ENCODE measurements at places on chromosomes 11 and 22.

DNA sequence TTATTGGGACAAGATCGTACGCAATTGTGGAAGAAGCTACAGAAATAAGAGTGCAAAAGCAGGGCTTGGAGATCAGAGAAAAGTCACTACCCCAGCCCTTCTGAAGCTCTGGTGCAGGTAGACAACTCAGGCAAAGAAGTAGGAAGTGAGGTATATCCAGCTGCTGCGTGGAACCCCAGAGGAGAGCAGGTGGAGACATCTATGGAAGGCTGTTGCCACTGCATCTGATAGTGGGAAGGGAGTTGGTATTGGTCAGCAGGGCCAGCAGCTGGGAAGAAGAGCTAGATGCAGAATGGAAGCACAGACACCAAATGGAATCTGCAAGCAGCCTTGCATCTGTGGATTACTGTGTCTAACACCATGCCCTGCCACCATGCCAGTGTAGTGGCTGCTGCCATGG is 165.1 kb downstream of the WNT11 start:
- no peak for DNase-seq

- DNase-seq, result no peak
Measured at GRCh38 chr11:36478700-36479329, 31.3 kb downstream of the TRAF6 start.

- DNase-seq, result no peak
Measured at GRCh38 chr11:23078289-23078971, 218.2 kb upstream of the CCDC179 start.

DNA sequence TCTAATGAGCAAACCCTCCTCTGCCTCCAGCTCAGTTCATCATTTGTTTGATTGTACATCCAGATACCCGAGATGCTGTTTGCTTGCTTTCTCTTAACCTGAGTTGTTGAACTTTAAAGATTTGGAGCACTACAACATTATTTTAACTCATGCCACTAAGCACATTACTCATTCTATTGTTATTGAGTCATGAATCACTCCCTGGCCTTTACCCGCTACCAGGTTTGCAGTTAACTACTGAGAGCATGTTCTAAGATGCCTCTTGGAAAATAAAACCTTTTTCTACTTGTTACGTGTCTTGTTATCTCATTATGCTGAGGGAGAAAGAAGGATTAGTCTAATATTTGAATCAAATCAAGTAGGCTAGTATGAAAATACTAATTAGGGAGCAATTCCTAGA is 720.6 kb upstream of the ANO5 start:
- no peak for DNase-seq

DNA sequence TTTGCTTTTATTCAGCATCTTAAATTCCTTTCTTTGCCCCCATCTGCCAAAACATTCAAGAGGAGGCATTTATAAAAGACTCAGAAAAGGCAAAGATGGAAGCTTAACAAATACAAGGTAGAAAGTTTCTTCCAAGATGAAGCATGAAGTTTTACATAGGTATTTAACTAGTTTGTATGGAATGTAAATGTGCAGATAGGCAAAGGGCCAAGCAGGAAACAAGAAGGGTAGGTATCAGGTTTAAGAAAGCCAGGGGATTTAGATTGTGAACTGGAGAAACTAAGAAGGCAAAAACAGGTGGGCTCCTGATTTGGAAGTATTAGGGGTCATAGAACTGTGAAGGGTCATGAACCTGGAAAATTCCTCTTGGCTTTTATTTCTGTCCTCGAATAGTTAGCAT is 62.6 kb downstream of the PPP2R1B start:
- DNase-seq, result no peak

GRCh38 chr22:33871935-33872334 is 48.3 kb downstream of the LARGE1 start:
- DNase-seq, result no peak

GRCh38 chr11:46119352-46120216 is 1.7 kb downstream of the PHF21A start:
- no peak for DNase-seq

GRCh38 chr11:72475381-72475780 is 41.0 kb upstream of the CLPB start:
- DNase-seq, result no peak

DNA sequence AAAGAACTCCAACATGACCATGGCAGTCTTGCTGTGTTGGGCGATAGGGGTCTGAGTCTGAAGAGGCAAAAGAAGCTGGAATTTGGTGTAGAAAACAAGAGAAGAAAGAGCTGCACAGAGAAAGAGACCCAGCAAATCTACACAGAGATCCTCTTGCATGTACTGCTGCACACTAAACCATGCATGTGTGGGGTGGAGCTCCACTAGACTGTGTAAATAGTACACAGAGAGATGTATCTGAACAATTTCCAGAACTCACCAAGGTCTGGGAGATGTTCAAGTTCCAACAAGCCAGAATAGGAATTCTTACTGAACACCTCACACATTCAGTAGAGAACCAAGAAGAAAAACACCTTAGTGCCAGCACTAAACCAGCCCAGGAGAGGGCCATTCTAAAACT is 42.3 kb downstream of the CSF2RB start:
- no peak for DNase-seq

GRCh38 chr22:22909605-22910271 is 22.1 kb downstream of the IGLL5 start:
- DNase-seq, result no peak

- DNase-seq, result no peak
Measured at GRCh38 chr11:101327908-101328307, 198.3 kb upstream of the PGR start.

GRCh38 chr11:103202048-103202651 is 92.9 kb downstream of the DYNC2H1 start:
- no peak for DNase-seq

DNA sequence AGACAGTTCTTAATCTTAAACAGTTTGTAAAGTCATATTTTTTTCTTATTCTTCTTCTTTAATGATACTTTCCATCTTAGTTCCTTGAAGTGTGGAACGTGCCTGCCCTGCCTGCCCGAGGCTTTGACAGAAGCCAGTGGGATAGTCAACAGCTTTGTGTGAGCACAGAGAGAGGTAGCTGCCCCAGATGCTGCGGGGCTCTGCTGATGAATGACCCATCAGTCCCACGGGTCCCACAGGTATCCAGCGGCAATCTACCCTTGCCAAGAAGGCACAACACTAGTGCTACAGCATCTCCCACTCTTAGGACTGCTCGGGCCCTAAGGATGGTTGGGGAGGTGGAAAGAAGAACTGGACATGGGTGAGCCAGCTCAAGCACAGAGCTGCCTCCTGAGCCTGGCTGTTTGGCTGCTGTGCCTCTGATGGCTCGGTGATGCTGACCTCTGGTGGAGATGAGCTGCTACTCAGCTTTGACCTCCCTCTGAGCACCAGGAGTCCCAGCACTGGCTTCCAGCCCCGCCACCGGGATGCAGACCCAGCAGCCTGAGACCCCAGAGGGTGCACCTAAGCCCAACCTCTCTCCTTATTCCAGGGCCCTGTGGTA is 11.8 kb upstream of the APLNR start:
- DNase-seq, result no peak
